ENCODE measurements at places on chromosomes 7 and 10.

DNA sequence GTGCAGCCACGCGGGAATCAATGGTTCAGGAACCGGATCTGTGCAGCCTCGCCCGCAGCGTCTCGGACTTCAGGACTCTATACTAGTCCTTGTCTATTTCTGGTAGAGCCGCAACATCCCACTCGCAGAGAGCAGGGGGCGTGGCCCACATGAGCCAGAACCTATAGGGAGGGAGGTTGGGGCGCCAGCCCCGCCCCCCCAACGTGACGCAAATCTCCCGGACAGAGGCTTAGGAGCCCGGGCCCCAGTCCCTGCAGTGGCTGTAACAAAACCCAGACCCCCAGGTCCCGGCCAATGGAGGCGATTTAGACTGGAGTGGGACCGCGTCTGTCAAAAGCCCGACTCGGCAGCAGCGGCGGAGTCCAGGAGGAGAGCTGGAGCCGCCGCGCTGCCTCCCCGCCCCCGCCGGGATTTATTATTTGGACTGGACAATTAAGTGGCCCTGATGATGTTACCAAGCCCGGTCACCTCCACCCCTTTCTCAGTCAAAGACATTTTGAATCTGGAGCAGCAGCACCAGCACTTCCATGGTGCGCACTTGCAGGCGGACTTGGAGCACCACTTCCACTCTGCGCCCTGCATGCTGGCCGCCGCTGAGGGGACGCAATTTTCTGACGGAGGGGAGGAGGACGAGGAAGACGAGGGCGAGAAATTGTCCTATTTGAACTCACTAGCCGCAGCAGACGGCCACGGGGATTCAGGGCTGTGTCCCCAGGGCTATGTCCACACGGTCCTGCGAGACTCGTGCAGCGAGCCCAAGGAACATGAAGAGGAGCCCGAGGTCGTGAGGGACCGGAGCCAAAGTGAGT, at the start of gene NKX2-3:
Gene NKX2-3, plus strand, starts transcription at position 256 of the 809 bp plus-strand sequence. Its CDS starts 190 bp downstream, at position 446.
- peak; percentile 43 for DNase-seq

GRCh38 chr7:146175716-146176115, 59.1 kb downstream of the CNTNAP2 start:
- no peak for DNase-seq

- DNase-seq, result no peak
Measured at GRCh38 chr10:93580828-93581227, 14.4 kb downstream of the FFAR4 start.

DNA sequence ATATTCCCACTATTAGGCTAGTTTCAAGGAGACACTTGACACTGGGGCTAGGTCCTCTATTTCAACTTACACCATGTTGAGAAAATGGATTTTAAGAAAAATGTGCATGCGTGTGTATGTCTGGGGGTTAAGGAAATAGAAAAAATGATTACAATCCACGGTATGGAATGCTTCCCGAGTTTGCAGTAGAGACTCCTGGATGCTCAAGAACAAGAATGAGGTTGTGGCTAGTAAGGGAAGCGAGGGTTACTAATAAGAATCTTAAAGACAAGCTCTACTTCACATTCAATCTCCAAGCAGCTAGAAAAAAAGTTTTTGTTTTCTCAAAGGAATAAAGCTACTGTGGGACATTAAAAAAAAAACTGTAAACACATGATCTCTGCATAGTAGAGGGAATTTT, 54.7 kb downstream of the ANK3 start:
- no peak for DNase-seq

- DNase-seq, result no peak
Measured at GRCh38 chr10:118171861-118172260, 125.1 kb upstream of the RAB11FIP2 start.

- no peak for DNase-seq
Measured at GRCh38 chr10:107814865-107815487, 650.5 kb upstream of the SORCS1 start.

- DNase-seq, result no peak
Measured at GRCh38 chr7:114481999-114482398, 67.4 kb downstream of the FOXP2 start.

GRCh38 chr10:49414496-49414895, 18.6 kb upstream of the DRGX start:
- no peak for DNase-seq

- DNase-seq, result no peak
Measured at GRCh38 chr7:1106063-1106792, 18.3 kb downstream of the GPER1 start.

DNA sequence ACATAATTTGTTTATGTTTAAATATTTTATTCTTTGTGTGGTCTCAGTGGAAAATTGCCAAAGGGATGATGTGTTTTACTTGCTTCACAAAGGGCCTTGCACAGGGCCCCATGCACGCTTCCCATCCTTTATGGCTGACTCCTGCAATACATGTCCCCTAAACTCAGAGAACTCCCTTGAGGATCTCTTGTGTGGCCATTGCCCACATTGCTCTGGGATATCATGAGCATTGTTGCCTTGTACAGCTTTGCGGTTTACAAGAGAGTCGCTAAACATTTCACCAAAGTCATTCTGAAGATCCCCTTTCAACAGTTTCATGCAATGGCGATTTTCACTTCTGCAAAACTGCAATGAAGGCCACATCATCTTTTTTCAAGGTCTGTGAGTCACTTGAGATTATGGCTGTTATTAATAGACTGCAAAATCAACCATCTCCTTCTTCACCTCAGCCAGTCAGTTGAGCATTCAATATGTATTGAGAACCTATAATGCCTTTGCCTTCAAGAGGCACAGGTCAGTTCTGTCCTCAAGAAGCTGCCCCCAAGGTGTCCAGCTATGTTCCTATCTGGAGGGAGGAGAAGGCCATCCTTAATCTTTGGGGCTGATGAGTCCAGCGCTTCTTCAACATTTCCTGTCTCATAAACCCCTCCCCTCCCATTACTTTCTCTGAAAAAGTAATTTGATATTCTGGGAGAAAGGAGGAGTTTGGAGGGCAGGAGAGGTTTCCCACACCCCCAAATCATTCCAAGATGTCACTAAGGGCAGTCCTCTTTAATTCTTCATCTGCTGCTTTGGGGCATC, 108.1 kb downstream of the CCDC71L start:
- no peak for DNase-seq

GRCh38 chr7:149875396-149875795, 1.6 kb downstream of the ATP6V0E2 start:
- DNase-seq, result no peak

GRCh38 chr7:2734751-2735571, 47.0 kb downstream of the AMZ1 start:
- DNase-seq, result no peak

DNA sequence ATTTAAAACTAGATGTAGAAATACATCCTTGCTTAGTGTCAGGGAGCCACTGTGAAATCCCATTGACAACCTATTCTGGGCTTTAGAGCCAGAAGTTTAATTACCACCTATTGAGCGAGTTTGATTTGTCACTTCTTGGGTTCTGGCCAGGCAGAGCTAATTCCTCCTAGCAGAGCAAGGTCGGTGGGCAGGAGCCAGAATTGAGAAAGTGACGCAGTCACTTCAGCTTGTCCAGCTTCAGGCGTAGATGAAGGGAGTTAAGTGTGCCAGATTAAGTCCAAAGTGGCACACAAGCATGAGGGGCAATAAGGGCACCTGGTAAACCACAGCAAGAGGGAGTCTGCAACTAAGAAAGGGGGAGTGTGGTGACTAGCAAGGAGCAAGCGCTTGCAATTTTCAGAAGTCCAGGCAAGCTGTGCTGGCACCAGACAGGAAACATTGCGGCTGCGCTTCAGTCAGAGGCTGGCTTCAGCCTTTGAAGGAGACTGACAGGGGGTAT, 119.4 kb downstream of the ST7 start:
- no peak for DNase-seq

- DNase-seq, result no peak
Measured at GRCh38 chr7:42071372-42072261, 165.4 kb downstream of the GLI3 start.
